A549 treated with GW870086 at 1 μM for 4 hours (cell line): ENCODE measurements at places on chromosomes 7 and 10. TPM values are rescaled to one million over a fixed set of nuclear protein-coding genes. Genes with fewer than 3 reads are reported as not detected.

STAG3 gene
- total RNA-seq = 0.21 to 0.72 TPM (median 0.21 TPM) in 3 of 5 replicates, not detected in the others

SEMA3C gene
- 44.9 to 71.7 TPM (median 64.4 TPM) in 5 replicates for total RNA-seq

SPDYE8 gene
- total RNA-seq = not detected in 5 replicates

PRSS37 gene
- total RNA-seq = not detected in 5 replicates

TMEM26 gene
- total RNA-seq = 0.06 to 0.31 TPM (median 0.12 TPM) in 4 of 5 replicates, not detected in the other

GPR26 gene
- total RNA-seq = not detected in 5 replicates
